CD4-positive, alpha-beta T cell treated with Interleukin-4 for 4 hours (primary cell): ENCODE measurements at places on chromosomes 13 and 19.

GRCh38 chr13:100131863-100132574, 43.1 kb downstream of the PCCA start:
- no peak for DNase-seq

DNA sequence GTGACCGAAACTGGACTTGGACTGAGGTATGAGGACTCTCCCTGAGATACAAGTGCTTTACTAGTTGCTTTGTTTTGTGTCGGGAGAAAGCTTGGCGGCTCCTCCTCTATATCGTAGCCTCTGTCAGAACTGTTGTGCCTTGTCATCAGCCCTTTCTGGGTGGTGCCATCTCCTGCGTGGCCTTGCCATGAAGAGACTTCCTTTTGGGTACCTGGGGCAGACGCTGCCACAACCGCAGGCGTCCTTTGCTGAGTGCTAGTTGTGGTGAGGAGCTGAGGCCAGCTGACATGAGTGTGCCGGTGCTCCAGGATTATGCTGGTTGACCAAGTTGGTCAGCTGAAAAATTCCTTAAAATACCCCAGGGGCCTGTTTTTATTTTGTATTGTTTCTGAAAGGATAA, 124.5 kb downstream of the AKAP11 start:
- DNase-seq, result peak; percentile 75

DNA sequence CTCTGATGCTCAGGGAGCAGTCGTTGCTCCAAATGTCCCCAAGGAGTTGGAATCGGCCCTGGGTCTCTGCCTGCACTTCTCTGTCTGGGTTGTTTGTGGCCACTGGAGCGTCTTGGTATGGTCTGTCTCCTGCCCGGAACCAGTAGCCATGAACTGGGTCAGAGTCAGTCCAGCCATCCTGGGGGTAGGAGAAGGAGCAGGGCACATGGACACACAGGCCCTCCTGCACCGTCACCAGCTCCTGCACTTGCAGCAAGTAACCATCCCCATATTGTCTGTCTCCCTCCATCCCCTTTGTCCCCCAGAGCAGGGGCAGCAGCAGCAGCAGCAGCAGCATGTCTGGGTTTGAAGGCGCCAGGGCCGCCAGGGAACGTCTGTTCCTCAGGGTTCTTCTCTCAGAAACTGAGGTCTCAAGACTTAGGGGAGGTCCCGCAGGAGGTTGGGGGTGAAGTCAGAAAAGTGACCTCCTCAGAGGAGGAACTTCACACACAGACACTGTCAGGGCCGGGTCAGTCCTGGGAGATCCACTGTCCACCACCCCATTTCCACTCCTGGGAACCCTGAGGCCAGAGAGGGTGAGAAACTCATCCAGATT, at the start of gene SIGLEC8:
TSS of gene SIGLEC8 (minus strand) at position 404 of the 595 bp plus-strand sequence. CDS start at position 337, 67 bp downstream.
- no peak for DNase-seq

DNA sequence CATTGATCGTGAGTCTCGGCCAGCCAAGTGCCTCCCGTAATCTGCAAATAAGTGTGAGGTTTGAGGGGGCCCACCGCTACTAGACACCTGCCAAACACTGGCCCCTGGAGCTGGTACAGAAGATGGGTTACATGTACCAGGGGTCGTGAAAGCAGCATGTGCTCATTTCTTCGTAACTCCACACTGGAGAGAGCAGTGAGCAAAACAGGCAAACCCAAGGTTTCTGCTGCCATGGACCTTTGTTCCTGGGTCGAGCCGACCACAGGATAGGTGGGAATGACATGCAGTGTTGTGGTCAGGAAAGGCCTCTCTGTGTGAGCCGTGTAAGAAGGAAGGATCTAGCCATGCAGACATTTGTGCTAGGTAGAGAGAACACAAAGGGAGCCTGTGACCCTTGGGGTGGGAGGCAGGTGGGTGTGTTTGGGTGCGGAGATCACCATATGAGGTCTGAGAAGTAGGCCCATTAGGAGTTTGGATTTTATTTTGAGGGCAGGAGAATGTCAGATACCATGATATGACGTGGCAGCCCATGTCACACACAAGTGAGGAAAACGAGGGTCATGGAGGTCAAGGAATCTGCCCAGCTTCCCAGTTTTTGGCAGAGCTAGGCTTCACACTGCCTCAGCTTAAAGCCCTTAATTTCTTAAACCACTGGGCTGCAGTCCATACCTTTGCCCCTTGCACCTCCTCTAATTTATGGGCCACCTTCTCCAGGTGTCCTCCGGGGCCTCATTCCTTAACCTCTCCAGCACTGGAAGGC, 919 bp downstream of the GTF3A start:
- no peak for DNase-seq

DNA sequence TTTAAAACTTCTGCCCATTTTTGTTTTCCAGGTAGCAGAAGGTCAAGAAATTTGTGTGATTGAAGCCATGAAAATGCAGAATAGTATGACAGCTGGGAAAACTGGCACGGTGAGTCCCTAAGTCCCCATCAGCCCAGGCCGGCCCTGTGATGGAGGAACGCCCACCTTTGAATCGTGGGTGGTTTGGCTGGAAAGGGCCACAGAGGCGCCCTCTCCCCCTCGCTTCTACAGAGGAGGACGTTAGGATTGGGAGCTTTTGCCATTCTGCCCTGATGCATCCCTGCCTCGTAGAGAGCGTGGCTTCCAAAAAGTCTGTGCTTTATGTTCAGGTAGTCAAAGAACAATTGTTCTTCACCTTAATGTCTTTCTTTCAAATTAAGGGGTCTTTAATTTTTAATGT, 60.9 kb downstream of the GGACT start:
- no peak for DNase-seq

- no peak for DNase-seq
These were observed 624.4 kb upstream of the ARGLU1 start for GRCh38 chr13:107192289-107192688.

DNA sequence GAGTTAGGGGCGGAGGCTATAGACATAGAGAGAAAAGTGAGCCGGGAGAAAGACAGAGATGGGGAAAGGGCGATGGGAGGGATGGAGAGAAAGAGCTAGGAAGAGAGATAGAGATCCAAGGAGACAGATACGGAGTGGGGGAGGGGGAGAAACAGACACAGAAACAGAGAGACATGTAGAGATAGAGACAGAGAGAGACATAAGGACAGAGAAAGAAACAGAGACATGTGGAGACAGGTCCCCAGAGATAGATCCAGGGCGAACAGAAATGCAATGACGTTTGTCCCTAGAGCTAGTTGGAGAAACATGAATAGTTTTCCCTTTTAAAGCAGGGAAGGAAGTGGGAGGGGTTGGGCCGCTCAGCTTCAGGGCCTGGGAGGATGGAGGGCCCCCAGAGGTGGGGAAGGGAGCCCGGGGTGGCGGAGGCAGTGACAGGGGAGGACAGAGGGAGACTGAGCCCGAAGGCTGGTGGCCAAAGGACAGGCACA, 4.6 kb downstream of the PPP1R14A start:
- DNase-seq, result no peak
